ENCODE measurements at places on chromosomes 3 and 15.

DNA sequence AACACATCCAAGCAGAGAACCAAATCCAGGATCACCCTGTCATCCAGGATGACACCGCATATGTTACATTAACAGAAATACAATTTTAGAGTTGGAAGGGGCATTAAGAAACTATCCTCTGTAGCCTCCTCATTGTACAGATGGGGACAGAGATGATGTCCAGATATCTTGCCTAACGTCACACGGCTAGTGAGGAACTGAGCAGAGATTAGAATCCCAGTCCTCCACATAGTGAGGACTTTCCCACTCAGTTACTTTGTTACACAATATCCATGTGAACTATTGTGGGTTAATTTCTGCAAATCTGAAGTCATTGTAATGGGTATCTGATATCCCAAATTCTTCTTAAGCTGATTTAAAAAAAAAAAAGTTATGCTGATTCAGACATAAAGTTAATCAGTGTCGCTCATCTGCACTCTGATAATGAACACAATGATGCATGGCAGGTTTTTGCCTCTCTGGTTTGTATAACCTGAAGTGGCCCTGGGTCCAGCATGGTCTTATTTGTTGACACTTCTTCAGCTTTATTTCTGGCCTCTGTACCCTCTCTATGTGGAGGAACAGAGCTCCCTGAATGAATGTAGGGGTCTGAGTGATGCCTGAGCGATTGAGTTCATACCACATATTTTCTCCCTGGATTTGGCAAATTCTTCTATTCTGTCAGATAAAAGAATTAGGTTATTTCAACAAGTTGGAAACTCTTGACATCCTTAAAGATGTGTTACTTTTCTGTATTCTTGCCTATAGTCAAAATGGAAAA, 76.0 kb upstream of the LIMD1 start:
- no peak for DNase-seq

DNA sequence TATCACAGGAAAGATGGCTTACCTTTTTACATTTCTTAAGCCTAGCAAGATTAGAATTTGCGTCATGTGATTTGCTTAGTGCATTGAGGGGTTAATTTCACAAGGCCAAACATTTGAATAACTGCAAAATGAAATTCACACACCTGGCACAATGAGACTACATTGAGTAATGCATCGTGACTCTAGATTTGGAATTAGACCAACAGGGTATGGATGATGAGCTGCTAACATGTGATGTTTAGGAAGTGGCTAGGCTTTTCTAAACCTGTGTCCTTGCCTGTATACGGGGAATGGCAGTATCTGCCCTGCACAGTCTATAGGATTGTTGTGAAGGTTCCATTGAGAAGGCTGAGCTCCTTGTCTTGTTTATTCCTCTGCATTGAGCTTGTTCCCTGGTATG, 160.1 kb downstream of the MFSD1 start:
- DNase-seq: no peak

GRCh38 chr15:39699516-39700374, 82.9 kb downstream of the FSIP1 start:
- no peak for DNase-seq

DNA sequence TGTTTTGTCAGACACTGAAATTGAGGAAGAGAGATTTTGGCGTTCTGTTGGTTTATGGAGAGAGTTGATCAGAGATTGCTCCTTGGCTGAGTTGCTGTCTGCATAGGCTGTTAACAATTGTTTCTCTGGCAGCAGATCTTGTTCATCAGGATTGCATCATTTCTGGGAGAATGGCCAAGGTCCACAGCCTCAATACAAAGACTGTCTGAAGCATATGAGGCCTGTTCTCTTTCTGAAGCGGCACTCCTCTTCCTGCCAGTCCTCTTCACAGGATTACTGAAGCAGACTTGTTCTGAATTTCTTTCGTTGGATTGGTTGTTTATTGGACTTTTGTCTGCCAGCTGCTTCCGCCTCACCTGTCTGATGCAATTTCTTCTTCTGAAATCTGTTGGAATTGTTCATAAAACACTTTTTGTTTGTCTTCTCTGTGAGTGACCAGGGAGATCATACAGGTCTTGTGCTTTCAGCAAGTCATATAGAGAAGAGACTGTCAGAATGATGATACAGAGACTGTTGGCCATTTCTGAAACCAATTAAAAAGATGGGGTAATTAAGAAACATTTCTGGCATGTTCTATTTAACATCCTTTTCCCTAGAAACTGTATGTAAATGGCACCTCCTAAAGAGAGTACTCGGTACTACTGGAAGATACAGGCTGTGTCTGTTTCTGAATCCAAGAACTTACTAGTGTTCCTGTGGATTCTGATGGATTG, 25.5 kb downstream of the SETD5 start:
- no peak for DNase-seq

GRCh38 chr15:78927077-78927790, 17.6 kb downstream of the CTSH start:
- DNase-seq: no peak

DNA sequence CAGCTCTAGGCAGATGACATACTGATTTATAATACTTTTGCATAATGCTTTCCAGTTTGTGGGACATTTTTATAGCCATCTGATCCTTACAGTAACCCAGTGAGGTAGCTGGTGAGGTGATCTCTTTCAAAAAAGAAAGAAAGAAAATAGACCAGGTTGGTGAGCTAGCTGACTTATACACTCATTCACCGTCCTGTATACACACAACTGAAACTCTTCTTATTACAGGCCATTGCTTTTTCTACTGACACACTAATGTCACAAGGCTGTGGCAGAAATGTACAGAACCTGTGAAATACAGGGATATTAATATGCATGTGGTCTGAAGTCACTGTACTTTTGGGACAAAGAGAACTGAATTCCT, 150.2 kb upstream of the BHLHE40 start:
- no peak for DNase-seq

DNA sequence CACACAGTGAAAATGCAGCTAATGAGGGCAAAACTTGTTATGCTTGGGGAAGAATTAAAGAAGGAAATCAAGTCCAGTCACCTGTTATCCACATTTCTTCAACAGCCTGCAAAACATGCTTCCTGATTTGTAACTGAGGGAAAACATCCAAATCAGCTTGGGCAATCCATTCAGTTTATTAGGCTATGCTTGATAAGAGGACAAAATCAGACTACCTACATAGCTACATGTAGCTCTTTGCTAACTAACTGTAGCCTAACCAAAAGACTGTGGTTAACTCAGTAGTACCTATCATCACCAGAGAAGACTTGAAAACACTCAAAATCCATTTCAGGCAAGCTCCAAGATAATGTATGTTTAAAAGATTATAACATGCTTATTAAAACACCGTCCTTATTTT, 436.4 kb downstream of the SHQ1 start:
- no peak for DNase-seq

DNA sequence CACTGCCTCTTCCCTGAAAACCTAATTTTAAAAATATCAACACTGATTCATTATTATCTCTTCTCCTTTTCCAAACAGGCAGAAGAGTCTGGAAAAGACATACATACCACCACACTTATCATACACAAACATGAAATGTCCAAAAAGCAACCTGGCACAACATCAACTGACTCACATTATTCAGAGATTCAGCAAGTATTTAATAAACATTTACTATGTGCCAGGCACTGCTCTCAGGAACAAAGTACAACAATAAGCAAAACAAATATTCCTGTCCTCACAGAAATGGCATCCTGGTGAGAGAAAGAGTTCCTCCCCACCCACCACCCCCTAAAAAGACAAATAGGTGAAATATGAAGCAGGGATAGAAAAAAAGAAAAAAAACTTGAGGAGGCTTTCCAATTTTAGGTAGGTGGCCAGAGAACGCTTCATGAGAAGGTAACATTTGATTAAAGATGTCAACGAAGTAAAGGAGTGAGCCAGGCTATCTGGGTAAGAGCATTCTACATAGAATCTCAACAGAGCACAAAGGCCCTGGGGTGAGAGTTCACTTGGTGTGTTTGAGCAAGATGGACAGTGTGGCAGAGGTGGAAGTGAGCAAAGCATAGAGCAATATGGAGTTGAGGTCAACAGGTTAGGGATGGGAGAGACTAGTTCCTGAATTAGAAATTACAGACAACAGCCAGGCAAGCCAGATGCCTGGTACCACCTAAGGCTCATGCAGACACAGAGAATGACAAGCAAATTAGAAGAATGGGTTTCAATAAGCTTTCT, 141.7 kb downstream of the OSBPL10 start:
- DNase-seq: no peak

- DNase-seq: peak; percentile 87
These were observed 50.3 kb upstream of the ACAN start for GRCh38 chr15:88752951-88753350.

DNA sequence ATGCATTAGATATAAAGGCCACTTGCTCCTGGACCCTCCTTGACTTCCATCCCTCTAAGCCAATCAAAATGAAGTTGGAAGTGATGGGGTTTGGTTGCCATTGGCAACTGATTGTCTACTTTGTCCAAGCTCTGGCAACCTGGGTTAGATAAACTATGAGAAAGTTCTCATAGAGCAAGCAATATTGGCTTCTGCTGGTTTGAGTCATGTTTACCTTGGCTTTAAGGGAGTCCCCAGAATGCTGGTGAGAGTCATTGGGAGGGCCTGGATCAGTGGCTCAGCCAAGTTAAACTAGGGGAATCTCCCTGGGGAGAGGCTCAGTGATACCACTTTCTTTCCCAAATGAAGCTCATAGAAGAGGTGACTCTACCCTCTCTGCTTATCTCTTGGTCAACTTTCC, 176.3 kb upstream of the ROPN1 start:
- no peak for DNase-seq

DNA sequence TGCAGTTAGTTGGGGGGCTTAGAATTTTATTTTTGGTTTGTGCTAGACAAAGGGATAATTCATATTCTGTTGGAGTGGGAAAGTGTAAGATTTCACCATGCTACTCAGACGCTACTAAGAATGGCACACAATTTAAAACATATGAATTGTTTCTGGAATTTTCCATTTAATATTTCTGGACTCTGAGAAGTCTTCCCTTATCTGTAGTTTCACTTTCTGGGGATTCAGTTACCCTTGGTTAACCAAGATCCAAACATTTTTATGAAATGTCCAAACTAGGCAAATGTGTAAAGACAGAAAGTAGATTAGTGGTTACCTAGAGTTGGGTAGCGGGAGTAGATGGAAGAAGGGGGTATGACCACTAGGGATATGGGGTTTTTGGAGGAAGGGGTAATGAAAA, 53.1 kb downstream of the TCF12 start:
- DNase-seq: no peak

DNA sequence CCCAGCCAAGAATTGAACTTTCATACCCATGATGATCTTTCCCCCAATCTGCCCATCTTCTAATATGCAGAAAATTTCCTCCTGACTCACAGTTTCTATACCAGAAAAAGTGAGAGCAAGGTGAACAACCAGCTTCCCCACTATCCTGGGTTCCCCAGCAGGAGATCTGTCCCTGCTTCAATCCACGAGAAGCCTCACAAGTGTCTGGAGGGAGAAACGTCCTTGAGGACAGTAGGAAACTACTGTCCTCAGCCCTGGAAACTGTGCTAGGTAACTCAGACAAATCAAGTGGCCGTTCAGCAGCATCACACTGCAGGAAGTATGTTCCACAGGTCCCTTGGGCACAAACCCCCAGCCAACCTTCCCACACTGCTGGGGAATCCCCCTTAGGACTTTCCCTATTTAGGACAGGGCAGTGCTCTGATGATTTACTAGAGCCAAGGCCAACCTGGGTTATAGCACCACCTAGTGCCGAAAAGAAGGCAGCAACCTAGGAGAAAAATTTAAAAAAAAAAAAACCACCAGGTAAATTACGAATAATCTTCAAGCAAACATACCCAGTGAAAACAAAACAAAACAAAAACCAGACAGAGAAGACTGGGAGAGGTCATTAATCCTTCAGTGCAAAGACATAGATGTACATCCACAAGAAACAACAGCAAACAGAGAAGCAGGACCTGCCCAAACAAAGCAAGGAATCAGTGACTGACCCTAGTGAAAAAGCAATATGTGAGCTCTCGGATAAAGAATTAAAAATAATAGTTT, 36.0 kb downstream of the MORC1 start:
- peak; percentile 15 for DNase-seq

- no peak for DNase-seq
These were observed 60.5 kb downstream of the CLDN1 start for GRCh38 chr3:190261740-190262139.

DNA sequence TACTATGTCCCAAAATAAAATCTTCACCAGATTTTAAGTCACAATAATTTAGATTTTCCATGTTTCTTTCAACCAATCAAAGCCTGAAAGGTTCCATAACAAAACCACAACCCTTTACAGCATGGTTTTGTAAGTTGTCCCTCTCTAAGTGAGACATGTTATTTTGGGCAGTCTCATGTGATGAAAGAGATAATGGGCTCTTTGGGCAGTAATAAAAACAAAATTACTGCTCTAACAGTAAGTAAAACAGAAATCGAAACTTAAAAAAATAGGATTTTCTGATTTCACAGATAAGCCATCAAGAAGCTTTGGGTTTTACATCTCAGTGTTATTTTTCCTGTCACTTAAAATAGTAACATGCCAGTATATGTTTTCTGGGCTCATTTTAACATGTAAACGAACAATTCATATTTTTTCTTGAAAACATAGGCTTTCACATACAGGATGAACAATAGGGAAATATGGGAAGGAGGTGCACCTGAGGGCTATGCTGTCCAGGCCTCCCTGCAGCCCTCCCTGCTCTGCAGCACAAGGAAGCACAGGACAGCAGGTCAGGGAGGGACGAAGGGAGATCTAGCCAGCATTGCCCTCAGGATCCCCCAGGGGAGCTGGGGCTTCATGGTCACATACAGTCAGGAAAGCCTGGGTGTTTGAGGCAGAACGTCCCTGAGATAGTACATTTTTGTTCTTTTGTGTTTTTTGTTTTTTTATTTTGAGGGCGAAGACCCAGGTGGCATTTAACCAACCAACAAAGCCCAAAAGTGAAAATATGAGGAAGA, 157.4 kb downstream of the SHOX2 start:
- DNase-seq: no peak

DNA sequence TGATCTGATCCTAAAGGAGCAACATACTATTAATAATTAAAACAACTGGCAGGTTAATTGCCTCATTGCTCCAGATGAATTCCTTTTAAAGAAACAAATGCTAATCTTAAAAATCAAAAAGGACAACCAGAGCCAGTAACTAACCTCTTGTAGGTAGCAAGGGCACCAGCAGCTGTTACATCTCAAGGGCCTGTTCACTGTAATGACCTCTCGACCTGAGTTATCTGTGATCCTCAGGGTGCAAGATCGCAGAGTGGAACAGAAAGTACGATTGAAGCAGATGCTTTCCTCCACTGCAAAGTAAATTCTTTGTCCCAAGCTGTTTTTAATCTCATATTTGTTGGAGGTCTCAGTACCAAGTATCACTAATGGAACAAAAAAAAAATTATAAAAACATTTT, 11.4 kb downstream of the PLSCR5 start:
- DNase-seq: no peak

- no peak for DNase-seq
These were observed 3.3 kb downstream of the TMEM115 start for GRCh38 chr3:50355829-50356552.

GRCh38 chr3:77506384-77506783, 466.5 kb downstream of the ROBO2 start:
- DNase-seq: no peak

- no peak for DNase-seq
These were observed 97.3 kb upstream of the THRB start for GRCh38 chr3:24591661-24592555.
